ENCODE measurements at places on chromosomes 16 and 17.
A peak's percentile ranks its signal among the peaks of the same experiment; 100 is the strongest.

- DNase-seq: peak; percentile 60
Measured at GRCh38 chr16:56643080-56643778, 4.8 kb downstream of the MT1A start.

GRCh38 chr17:31320241-31320640, 1.2 kb downstream of the EVI2A start:
- no peak for DNase-seq

DNA sequence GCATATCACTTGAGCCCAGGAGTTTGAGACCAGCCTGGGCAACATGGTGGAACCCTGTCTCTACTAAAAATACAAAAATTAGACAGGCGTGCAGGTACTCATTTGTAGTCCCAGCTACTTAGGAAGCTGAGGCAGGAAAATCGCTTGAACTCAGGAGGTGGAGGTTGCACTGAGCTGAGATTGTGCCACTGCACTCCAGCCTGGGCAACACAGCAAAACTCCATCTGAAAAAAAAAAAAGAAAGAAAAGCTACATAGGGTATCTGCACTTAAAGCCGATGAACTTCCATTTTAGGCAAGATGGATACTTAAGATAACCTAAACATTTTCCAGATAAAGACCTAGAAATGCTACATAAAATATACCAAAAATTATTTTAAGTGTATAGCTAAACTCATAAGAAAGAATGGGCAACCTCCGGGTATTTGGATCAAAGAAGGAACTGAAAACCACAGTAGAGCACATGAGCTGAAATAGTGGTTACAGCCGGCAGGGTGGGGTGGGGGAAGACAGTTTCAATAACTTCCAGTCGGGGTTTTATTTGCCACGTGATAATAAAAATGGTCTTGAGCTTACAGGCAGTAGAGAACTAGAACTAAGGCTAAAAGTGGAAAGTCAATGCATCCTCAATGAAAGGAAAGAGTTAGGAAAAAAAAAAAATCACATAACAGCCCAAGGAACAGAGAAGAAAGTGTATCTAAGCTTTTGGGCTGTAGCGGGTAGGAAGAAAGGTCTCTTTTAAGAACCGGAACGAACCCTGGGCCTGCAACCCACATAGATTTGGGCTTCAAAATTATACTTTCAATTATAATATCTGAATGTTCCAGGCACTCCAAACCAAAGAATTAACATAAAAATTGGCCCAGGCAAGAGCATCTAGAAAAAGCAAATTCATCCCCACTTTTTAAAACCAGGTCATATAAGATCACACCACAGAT, 53.1 kb downstream of the CFDP1 start:
- DNase-seq: no peak

- DNase-seq: no peak
Measured at GRCh38 chr17:41654678-41655607, 30.6 kb upstream of the KRT17 start.

- no peak for DNase-seq
Measured at GRCh38 chr16:72689851-72690250, 358.1 kb downstream of the ZFHX3 start.

- DNase-seq: no peak
Measured at GRCh38 chr17:19341641-19342610, 20.6 kb downstream of the B9D1 start.

- DNase-seq: no peak
Measured at GRCh38 chr16:84818989-84819643, 669 bp upstream of the CRISPLD2 start.

DNA sequence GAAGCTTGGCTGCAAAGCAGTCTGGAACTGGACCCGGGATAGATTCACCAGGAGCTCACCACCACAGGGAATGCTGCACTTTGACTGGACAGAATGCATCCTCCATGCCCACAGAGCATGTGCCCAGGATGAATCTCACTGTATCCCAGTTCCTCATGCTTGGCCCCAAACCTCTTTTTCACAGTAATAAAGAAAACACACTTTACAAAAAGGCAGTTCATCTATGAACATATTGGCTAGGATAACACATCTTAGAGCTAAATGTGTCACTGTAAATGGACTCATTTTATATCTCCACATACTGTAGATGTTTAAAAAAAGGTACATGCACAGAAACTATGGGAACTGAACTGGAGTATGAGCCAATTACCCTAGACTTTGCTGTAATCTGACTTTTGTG, 266.9 kb downstream of the TOX3 start:
- no peak for DNase-seq

DNA sequence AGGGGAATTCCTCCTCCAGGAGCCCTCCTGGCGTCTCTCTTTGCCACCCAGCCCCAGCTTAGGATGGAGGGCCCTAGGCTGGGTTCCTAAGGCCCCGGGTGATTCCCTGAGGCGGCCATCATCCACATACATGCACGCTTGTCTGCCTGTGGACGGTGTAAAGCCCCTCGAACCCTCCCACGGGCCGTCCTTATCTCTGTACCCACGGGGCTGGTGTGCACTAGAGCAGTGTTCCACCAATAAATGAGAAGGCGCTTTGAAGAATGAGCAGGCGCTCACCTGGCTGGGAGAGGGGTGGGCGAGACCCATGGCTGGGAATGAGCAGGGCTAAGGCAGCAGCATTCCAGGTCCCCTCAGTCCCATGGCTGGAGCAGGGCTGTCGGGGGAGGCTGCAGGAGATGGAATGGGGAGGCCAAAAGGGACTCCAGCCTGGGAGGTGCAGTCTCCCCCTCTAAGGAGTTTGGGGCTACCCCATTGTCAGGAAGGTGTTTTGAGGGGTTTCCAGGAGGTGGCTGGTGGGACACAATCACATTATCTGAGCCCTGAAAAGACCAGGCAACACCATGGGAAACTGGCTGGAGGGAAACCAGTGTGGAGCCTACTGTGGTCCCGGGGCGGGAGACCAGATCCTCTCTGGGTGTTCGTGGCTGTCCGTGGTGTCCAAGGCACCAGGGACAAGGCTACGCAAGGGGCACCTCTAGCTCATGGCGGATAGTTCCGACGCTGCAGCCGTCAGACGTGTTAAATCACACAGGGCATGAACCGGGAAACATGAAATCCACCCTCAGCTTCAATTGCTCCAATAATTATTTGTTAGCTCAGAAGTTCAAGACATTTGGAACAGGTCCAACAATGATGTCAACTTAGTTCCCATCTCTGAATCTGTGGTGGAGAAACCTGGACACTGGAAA, 87.5 kb upstream of the DNAH17 start:
- DNase-seq: no peak

- no peak for DNase-seq
Measured at GRCh38 chr16:3665508-3665907, 11.0 kb downstream of the DNASE1 start.

DNA sequence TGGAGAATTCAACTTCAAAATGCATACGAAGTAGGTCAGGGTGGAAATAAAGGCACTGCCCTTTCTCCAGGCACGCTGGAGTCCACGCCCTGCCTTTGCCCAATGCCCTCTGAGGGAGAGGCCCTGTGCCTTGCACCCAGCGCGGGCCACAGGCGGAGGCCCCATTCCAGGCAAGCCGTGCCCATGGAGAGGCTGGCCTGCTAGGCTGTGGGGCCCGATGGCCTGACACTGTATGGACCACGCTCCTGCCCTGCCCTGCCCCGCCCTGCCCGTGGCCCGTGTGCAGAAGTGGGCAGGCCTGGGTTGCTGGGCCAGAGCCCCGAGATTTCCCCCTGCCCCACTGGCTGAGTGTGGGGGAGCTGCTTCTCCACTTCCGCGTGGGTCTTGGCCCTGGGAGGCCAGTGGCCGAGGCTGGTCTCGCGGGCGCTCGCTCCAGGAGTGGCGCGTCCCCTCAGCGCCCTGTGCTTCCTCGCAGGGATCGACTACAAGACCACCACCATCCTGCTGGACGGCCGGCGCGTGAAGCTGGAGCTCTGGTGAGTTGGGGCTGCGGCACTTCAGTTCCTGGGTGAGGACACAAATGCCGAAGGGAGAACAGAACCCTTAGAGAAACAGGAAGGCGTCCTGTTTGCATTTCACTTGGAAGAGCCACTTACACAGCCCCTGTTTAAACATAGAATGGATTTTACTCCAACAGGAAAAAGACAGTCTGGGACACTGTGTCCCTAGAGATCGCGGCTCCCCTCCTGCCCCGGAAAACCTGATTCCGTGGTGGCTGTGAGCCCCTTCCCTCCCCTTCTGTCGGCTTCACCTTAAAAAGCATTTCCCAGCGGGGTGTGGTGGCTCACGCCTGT, 13.8 kb upstream of the WFIKKN1 start:
- no peak for DNase-seq

- no peak for DNase-seq
Measured at GRCh38 chr16:24917236-24917635, 71.5 kb downstream of the SLC5A11 start.

GRCh38 chr16:635573-636205, 416 bp downstream of the METTL26 start:
- no peak for DNase-seq

DNA sequence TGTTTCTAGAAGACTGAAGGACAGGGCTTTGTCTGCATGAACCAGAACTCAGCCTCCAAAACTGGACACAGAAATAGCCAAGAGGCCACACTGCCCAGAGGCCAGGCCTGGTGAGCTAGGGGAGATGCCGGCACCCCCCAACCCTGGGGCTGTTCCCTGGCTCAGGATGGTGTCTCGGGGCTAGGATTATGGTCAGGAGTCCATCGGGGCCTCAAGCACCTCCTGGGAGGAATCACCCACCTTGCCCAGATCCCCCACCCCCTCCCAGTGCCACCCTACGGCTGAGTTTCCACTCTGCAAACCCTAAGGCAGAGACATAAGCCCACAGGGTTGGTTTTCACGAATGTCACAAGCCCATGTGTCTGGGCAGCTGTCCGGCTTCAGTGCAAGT, 37.2 kb downstream of the SLC7A5 start:
- DNase-seq: no peak

GRCh38 chr17:80395402-80396151, 19.4 kb upstream of the ENDOV start:
- DNase-seq: no peak

DNA sequence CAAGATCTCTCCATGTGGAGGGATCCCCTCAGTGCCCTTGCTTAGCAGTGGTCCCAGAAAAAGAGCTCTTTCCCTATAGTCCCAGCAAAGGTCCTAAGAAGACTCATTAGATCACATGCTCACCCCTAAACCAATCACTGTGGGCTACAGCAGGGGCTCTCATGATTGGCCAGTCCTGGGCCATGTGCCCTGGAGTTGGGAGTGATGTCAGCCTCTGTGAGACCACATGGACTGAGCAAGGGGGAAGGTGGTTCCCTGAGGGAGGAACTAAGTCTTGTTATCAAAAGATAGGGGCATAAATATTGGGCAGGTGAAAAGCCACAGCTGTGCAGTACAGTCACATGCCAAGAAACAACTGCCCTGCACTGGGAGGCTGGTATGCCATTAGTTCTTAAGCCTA, 51.3 kb downstream of the SCNN1B start:
- DNase-seq: no peak

DNA sequence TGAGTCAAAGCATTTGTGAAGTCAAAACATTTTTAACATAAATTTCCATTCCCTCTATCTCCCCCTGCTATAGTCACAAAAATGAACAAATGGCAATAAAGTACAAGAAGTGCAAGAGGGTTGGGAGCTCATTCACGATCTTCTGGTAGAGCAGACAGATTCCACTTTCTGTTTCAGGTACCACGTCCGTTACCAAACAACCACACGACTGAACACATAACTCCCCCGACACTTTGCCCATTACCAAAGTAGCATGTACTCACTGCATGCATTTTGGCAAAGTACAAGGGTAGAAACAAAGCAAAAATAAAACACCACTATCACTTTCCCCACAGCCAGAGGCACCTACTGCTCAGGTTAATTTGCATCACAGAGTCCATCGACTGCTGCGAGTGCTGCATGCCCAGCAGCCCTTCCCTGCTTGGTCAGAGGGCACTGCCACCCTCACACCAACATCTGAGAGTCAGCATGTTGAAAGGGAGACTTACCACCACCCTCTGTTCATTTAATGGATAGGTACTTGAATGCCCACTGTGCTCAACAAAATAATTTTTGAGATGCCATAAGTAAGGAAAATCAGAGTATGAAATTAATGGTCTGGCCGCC, 150.3 kb upstream of the AXIN2 start:
- DNase-seq: no peak

- no peak for DNase-seq
Measured at GRCh38 chr16:25691519-25692091, at the start of gene HS3ST4. Gene HS3ST4 (plus strand): TSS chr16:25691959.

DNA sequence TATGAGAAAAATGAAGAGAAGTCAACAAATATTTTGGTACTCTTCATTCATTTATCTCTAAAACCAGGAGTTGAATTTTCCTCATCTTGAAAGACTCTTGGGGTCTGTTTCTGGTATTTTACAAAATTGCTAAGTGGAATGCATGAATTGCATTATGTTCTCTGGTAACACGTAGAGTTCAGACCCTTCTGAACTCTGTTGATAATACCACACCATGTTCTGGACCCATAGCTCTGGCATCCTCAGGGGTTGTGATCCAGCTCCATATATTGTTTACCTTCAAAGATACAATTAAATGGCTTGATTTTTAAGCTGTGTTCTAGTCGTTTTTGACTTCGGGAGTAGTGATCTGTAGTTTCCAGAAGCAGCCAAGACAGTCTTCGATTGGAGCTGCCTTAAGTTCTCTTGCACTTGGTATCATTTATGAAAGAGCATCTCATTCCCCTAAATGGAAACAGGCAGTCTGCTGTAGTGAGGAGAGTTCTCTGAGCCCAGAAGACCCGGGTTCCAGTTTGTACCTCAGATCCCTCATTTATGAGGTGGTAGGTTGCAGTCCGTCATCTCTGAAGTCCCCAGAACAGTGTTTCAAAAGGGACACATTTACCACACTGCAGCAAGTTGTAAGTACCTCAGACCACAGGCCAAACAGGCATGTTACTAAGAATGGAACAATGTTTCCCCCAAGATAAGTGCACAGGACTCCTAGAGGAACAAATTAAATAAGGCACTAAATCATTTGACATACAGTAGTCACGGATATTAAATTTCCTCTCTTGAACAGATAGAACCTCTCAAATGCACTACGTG, 9.6 kb downstream of the PSMD7 start:
- DNase-seq: no peak

Data from thoracic aorta (tissue), 2 donors.